BJ (cell line): ENCODE measurements at places on chromosomes 1 and 21.

DNA sequence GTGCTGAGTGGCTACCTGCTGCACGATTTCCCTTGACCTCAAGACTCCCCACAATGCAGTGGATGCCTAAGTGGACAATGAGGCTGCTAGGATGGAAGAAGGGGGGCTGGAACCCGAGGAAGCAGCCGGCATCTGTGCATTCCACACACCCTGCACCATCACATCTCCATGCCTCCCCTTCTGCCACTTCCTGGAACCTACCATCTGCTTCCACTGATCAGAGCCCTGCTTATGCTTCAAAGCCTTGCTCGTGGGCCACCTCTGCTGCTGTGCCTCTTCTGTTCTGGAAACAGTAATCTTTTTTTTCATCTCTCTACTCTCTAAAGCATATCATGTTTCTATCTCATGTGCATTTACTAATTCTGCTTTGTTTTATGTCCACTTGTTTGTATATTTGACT is 66.2 kb upstream of the WDR26 start:
- DNase-seq = no peak

DNA sequence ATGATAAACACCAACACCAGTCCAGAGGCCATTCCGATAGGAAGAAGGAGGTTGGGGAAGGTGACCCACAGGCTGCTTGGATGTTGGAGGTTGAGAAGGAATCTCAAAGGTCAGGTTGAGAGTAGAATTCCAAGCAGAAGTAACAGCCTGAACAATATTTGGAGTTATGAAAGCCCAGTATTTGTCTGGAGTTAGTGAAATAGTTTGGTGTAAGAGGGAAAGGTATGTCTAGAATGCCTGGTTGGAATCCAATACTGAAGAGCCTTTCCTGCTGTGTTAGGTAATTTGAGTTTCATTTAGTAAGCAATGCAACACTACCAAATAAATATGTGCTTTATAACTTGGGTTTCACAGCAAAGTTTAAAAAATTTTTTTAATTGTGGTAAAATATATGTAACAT is 70.5 kb upstream of the MCOLN3 start:
- DNase-seq = no peak

- DNase-seq = no peak
Measured at GRCh38 chr1:160204526-160205241, 500 bp upstream of the PEA15 start.

GRCh38 chr21:46194374-46195334 is 10.4 kb upstream of the SPATC1L start:
- no peak for DNase-seq

DNA sequence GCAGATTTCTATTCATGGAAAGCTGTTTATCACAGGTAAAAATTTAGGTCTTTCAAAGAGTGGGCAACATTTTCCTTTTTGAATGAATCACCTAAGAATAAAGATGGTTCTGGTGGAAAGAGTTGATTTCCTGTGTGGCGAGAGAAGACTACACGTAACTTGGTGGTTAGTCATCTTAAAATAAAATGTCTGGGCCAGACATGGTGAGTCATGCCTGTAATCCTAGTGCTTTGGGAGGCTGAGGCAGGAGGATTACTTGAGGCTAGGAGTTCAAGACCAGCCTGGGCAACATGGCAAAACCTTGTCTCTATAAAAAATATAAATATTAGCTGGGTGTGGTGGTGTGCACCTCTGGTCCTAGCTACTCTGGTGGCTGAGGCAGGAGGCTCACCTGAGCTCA is 65.7 kb downstream of the DISP1 start:
- no peak for DNase-seq

DNA sequence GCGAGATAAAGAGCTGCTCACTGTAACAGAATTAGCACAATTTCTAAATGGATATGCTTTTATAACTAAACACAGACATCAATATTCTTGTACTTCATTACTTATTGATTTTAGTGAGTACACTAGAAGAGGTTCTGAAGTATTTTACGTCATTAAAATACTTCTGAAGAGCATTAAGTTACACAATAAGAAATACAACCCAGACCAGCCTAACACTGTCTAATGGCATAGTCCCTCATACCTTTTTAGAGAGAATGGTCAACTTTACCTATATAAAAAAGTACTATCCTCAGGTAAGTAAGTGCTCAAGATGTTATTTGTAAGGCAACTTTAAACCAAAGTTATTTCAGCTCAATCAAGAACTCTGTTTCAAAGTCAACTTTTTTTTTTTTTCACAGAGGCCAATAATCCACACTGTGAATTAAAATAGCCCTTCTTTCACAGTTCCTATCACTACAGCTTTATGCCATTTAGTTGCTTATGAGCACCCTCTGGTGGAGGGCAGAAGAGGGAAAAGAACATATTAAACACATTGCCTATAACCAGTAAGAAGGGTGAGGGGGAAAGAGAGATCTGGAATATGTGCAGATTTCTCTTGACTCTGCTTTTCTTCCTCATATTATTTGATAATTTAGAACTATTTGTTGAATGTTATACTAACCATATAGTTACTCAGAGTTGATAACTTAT is 182.1 kb upstream of the DMRTA2 start:
- no peak for DNase-seq

- DNase-seq = no peak
Measured at GRCh38 chr1:156500543-156500792, at the start of gene MEF2D. MEF2D (minus strand) TSS chr1:156500775; CDS start chr1:156483292, 17,483 bp downstream.

DNA sequence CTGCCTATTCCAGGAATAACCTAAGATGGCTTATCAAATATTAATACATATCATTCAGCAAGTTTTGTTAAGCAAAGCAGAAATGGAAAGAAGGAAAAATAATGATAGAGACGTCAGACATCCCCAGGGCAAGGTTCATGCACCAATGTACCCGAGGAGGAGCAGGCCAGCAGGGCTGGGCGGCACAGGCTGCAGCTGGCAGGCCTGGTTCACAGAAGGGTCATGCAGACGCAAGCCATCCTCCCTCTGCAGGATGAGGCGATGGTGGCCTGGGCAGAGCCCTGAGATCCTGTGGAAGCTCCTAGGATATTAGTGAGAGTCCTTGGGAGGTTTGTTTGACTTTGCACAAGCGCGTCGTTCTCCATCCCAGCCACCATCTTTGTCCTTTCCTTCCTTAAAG is 30.0 kb downstream of the BATF3 start:
- DNase-seq = no peak

GRCh38 chr1:159775716-159776115 is 5.0 kb upstream of the DUSP23 start:
- DNase-seq = no peak

DNA sequence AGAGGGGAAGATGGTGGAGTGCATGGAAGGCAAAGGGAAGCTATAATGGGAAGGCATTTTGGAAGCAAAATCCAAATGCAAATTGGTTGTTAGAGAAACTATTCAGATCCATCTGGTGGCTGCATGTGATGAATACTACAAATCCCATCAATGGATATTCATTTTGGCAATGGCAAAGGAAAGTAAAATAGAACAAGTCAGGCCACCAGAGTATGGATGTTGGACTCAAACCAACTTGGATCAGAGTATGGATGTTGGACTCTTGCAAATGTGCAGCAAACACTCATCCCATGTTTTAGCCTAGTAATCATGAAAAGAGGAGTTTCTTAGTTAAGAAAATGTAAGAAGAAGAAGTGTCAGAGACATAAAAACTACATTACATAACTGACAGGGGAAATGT is 289.6 kb upstream of the DAB1 start:
- DNase-seq = no peak

- no peak for DNase-seq
Measured at GRCh38 chr21:17979763-17980162, 160.6 kb upstream of the C21orf91 start.

- DNase-seq = no peak
Measured at GRCh38 chr1:244074559-244075171, 23.6 kb downstream of the ZBTB18 start.

DNA sequence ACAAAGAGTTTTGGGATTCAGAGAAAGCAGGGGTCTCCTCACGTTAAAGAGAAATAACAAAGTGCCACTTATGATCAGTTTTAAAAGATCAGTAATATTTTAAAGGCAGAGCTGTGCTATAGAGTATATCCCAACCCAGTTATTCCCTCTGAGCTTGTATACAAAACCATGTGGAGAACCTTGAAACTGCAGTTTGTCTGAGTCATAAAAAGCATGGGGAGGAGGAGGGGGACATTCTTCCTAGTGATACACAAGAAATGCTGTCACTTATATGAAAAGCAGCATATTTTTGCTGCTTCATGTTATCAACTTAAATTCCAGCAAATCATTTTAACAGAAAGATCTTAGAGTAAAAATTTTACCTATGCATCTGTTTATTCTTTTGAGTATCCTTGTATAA is 244.5 kb downstream of the GPR52 start:
- DNase-seq = no peak

- no peak for DNase-seq
Measured at GRCh38 chr21:44334329-44335030, 4.7 kb downstream of the CFAP410 start.

GRCh38 chr1:35188578-35189392 is 4.2 kb downstream of the SFPQ start:
- no peak for DNase-seq
